ENCODE measurements at places on chromosomes 4 and X. TPM values are rescaled to one million over a fixed set of nuclear protein-coding genes. Genes with fewer than 3 reads are reported as not detected.

Gene CT83
- not detected for total RNA-seq

GRCh38 chr4:129254526-129254925 lies 158.6 kb downstream of the C4orf33 start:
- H3K27me3 ChIP-seq, result no peaks in the 10 kb centered on the region
- no peaks in the 10 kb centered on the region for H3K36me3 ChIP-seq
- H3K4me1 ChIP-seq, result no peaks in the 10 kb centered on the region
- no peak for DNase-seq
- no peak overlapping the region for H3K4me3 ChIP-seq
- H3K27ac ChIP-seq, result no peak overlapping the region

Gene CCDC160
- not detected for total RNA-seq

Gene CCDC110
- total RNA-seq, result 3.8 TPM

Gene ETFDH
- 26.0 TPM for total RNA-seq

Gene GAGE12G
- total RNA-seq, result not detected

Gene TMEM255A
- total RNA-seq, result 1.3 TPM

All from aorta (tissue), 5 donors.